ENCODE measurements at places on chromosomes 4 and X.

DNA sequence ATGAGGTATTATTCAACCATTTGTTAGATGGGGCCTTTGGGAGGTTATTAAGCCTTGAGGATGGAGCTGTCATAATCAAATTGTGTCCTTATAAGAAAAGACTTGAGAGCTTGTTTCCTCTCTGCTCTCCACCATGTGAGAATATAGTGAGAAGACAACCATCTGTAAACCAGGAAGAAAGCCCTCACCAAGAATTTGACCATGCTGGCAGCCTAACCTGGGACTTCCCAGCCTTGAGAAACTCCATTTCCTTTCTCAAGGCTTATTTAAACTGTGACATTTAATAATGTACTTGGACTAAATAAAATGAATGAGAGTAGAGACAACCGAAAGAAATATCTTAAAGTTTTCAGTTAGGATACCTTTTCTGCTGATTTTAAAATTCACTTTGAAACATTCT, 83.7 kb upstream of the GC start:
- DNase-seq: no peak

DNA sequence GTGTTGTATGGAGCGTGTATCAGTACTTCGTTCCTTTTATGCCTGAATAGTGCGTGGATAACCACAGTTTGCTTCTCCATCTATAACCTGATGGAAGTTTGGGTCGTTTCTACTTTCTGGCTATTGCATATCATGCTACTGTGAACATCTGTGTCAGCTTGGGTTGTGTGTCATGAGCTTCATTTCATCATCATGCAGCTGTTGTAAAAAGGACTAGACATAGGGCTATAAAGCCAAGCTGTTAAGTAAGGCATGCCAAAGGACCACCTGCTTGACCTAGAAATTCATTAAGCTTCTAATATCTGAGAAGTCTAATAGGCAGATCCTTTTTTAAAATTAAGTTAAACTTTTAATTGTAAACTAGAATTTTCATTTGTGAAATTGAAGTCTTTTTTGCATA, 18.4 kb downstream of the SMS start:
- no peak for DNase-seq

DNA sequence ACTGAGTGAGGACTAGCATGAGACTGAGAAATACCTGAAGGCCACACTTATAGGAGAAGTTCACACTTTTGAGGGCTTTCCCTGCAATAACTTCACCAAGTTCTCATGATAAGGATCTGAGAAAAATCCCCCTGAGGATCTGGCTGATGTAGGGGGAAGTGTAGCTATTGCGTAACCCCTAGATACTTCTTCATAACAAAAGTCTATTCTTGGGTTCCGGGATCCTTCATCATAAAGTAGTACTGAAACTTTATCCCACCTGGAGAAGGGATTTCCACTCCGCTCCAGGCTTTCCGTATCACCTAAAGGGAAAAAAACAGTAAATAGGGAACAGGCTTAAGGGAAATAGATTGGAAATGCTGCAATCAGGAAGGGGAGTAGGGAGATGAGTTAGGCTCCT, 13.3 kb downstream of the USP27X start:
- DNase-seq: no peak

- peak; percentile 52 for DNase-seq
Measured at GRCh38 chr4:174156239-174156826, 127.1 kb downstream of the FBXO8 start.

DNA sequence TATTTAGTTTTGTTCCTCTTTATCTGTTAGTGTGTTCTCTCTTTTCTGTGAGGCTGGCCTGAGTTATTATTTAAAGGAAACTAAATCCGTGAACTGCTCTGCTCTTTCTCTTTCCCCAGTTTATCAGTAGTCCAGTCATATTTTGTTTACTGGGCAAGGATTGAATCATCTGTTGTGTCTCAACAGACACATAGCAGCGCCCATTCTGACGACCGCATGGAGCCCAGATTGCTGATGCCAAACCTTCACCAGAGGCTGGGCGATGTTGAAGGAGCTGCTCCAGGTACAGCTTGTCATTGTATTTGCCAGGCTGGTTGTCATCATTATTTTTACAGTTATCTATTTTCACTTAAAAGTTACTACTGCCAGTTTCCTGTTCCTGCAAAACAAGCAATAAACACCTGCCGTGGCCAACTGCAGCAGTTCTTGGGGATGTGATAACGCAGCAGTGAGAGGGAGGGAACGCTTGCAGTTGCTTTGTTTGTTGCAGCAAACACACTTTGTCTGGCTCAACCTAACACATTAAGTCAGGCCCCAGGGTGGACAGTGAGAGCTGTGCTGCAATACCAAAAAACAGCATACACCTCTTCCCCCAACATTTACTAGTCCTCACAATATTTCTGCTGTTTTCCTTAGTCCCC, 10.1 kb downstream of the REELD1 start:
- no peak for DNase-seq
